ENCODE measurements at places on chromosomes 2 and 18.

DNA sequence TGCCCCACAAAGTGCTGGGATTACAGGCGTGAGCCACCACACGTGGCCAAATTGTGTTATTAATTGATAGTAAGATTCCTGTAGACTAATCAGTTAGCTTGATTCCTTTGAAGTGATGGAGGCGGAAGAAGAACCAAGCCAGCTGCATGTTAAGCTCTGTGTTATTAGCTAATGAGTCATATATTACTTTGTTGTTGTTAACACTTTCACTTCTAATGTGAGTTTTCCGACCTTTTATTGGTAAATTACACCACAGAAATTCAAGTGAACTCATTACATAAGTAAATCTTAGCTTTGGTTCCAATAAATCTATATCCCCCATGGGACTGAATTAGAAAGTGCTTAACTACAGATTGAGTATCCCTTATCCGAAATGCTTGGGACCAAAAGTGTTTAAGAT lies 20.3 kb downstream of the CHMP1B start:
- no peak for DNase-seq

DNA sequence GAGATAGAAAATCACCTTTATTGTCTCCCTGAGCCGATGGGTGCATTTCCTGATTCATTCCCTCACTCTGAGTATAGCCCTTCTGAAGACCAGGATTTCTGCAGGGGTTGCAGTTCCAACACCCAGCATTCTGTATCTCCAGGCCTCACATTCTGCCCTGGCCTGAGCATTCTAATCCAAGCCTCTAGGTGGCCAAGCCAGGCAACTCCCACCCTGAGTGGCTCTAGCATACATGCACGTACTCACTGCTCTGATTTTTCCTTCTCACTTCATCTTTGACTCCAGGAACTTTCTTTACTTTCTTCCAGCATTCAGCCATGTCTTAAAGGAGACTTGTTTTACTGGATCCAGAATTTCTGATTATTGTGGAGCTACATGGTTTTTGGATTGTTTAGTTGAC lies 100.7 kb upstream of the STK39 start:
- DNase-seq = no peak

DNA sequence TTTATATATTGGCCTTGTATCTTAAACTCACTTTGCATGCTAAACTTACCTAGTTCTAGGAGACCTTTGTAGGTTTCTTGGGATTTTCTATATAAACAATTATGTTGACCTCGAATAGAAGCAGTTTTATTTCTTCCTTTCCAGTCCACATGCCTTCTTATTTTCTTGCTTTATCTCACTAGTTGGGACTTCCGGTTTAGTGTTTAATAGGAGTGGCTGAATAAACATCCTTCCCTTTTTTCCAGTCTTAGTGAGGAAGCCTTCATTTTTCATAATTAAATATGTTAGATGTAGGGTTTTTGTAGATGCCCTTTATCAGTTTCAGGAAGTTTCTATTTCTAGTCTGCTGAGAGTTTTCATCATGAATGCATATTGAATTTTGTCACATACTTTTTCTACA lies 347.3 kb upstream of the HNRNPA3 start:
- DNase-seq = no peak

DNA sequence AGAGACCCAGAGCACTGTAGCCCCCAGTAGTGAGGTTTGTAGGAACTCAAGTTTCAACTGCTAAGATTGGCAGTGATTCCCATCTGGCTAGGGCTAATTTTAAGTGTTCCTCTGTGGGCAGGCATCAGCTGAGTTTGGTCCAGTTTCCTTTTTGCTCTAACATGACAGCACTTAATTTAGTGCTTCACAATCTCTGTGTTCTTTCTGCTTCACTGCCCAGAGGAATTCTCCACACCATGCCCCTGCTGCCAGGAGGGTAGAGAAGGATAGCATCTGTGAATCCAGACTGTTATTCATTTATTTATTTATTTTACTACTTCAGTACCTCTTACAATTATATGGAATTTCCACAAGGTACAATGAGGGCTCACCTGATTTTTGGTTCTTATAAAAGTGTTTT lies 549.9 kb upstream of the FSIP2 start:
- no peak for DNase-seq

DNA sequence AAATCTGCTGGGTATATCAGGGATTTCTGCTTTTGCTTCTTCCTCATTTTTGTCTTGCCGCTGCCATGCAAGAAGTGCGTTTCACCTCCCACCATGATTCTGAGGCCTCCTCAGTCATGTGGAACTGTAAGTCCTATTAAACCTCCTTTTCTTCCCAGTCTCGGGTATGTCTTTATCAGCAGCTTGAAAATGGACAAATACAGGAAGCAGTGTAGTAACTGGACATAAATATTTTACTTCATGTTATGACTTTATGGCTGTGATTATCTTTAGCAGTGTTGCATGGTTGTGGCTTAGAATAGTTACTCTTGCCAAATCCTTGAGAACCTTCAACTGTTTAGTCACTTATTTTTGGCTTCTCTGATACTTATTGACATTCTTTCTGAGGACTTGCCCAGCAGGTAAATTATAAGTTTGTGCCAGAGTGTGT lies 66.2 kb upstream of the DLX2 start:
- DNase-seq = no peak

DNA sequence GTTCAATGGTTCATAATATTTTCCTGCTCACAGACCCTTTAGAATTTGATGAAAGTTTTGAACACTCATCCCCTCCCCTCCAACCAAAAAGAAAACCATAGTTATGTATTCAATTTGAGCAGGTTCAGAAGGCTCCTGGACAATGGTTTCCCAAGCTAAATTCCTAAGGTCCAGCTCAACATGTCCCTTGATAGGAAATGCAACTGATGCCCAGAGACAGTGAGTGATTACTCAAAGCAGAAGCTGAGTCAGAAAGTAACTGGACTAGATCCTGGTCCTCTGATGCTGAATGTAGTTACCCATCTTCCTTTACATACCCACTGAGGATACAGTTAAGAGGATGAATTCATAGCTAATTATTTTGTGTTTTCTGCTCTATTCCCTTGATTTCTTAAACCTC lies 218.9 kb upstream of the NCKAP5 start:
- no peak for DNase-seq

DNA sequence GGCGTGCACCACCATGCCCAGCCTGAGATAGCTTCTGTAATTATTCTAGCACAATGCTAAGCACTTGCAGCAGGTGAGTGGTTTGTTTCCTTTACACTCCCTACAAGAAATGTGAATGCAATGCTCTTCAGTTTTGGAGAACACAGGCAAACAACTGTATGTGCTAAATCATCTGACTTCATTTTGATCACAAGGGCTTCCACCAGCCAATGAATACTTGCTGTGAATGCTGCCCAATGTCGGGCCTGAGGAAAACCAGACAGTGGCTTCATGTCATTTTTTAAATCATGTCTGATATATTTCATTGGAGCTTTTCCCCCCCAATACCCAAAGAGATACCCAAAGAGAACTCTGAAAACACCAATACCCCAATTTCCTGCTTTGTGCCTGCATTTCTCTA lies 155.6 kb upstream of the XPO1 start:
- no peak for DNase-seq

- no peak for DNase-seq
These were observed 701.5 kb downstream of the CBLN2 start for GRCh38 chr18:71842666-71843065.

GRCh38 chr2:170940066-170940465 lies 11.0 kb downstream of the GORASP2 start:
- no peak for DNase-seq

DNA sequence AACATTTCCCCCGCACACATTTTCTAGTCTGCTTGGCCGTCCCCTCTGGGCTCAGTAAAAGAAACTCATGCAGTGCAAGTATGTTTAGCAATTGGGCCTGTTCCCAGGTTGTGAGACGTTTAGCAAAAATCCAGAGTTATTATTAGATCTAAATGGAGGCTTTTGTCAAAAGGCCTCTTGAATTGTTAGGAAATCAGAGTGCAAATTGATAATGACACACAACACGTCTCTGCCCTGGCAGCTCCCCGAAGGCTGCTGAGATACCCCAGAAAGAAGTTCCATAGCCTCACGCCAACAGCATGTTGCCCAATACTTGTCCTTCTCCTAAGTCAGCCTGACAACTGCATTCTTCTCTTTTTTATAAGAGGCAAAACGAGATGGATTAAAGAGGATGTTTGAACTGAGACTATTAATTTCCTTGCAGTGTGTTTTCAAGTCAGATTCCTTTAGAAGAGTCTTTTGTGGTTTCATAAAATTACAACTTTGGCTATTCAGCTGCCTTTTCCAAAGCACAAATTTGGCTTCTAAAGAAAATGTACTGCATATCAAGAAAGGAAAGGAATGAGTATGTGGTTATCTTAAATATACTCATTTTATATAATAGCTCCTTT lies 202.2 kb downstream of the TRIB2 start:
- DNase-seq = no peak

DNA sequence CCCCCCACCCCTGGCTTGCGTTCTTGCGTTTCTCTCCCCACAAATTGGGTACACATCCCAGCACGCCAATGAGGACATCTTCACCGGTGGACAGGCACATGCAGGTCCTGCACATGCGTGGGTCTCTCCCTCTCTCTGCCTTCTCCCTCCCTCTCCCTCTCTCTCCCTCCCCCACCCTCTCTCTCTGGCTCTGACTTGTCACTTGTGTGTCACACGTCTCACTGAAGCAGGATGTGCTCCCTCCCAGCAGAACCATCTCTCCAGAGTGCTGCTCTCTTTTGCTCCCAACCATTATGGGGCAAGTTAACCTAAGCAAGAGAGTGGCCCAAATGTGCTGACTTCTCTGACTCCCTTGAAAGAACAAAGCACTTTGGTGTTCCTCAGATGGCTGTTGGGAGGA lies 120.8 kb upstream of the CAB39 start:
- no peak for DNase-seq

DNA sequence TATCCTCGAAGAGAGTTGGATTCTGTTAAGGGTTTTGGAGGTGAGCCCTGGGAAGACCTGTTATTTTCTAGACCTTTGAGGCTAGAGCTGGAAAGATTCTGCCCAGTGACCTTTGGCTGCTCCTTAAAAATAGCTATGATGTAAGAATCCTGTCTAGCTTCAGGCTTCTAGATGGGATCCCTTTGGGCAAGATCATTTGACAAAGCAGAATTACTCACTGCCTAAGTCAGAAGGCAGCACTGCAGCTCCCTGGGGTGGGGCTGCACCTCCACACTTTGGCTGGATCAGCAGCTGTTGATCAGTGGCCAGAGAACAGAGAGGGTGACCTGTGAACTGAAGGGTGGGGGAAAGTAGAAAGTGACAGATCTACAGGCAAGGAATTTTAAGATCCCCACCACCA lies 103.8 kb downstream of the ASAP2 start:
- DNase-seq = no peak

All from esophagus squamous epithelium (tissue), 5 donors.